Activated CD8-positive, alpha-beta memory T cell treated with anti-CD3 and anti-CD28 coated beads, Interleukin-2, amount 50 U/mL, for 4 hours (primary cell): ENCODE measurements at places on chromosomes 7 and 10.

GRCh38 chr10:132611986-132612385 lies 74.4 kb downstream of the INPP5A start:
- DNase-seq, result no peak

DNA sequence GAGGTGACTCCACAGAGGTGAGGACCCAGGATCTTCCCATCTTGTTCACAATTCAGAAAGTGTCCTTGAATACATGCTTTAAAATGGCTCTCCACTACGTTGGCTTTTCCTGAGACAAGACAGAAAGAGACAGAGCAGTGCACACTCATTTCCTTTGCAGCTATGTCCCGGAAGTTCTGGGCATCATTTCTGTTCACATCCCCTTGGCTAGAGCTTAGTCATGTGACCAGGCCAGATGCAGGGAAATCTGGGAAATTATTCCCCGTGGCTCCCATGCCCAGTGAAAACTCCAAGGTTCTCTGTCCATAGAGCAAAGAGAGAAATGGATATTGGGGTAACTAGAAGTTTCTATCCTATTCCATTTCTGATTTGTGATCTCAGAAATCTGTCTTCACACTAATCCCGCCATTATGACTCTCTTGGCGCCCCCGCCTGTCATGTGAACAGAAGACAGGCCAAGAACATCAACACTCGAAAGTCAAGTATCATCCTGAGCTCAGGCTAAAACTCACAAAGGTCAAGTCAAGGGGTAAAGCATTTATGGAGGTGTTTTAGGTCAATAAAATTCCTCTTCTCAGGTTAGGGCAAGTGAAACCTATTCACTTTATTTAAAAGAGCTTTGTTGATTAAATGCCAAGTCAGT lies 251.4 kb upstream of the HABP2 start:
- DNase-seq, result no peak

DNA sequence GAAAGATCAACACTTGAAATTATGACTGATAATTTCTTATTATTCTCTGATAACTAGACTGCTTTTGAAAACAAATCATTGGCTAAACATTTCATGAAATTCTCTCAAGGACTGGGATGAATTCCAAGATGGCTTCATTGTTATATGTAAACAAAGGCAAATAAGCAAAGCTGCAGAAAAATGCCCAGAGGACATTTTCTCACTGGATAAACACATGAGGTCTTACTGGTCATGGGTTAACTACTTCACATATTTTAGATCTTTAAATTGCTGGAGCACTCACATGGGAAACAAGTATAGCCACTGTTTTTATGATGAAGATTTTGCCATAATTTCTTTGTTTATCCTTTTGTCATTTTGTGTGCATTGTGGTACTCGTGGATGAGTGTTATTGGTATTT lies 239.1 kb downstream of the PHF14 start:
- DNase-seq, result no peak

GRCh38 chr10:90571481-90572258 lies 286.2 kb downstream of the HTR7 start:
- DNase-seq, result no peak

GRCh38 chr7:147571436-147572185 lies 1019.0 kb upstream of the C7orf33 start:
- DNase-seq, result no peak

DNA sequence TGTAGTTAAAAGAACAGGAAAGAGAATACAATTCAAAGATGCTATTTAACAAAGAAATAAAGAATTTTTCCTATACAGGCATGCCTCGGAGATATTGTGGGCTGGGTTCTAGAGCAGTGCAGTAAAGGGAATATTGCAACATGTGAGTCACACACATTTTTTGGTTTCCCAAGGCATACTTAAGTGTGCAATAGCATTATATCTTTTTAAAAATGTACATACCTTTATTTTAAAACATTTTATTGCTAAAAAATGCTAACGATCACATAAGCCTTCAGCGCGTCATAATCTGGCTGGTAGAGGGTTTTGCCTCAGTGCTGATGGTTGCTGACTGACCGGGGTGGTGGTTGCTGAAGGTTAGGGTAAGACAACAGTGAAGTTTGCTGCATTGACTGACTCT lies 54.4 kb downstream of the ESYT2 start:
- DNase-seq, result no peak
